ENCODE measurements at places on chromosomes 2 and 18. TPM values are rescaled to one million over a fixed set of nuclear protein-coding genes. Genes with fewer than 3 reads are reported as not detected.
A peak's percentile ranks its signal among the peaks of the same experiment; 100 is the strongest.

The HRH4 gene
- total RNA-seq = 0.10 TPM

DNA sequence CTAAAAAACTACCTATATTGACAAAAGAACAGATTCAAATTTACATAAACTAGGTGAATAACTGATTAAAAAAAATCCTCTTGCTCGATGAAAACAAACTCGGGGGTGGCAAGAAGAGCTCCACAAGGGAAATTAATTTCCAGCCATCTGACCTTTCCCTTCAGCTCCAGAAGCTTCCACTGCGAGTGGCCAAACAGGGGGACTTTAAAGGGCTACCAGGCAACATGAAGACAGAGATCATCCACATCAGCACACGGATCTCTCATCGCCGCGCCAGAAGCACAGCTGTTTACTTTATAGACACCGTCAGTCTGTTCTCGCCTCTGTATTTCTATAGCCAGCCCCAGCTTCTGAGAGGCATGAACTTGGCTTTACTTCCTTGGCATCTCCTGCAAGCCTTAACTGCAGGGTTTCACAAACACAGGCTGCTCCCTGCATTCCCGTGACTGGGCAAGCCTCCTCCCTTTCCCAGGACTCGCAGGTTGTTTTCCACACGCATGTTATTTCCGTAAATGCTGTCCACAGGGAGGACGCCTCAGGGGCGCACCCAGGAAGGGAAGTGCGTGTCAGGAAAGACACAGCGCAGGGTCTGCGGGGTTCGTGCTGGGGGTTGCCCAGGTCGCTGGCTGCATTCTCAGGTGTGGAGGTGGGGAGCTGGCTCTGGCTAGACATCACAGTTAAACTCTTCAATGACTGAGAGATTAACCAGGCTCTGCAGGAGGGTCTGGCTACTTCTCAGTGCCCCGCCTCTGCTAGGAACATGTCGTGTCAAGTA is 85.0 kb downstream of the USP40 start:
- H3K27me3 ChIP-seq = no peaks in the 10 kb centered on the region
- H3K36me3 ChIP-seq = no peaks in the 10 kb centered on the region
- no peak overlapping the region for H3K27ac ChIP-seq
- peaks cover 3% of the 10 kb centered on the region for H3K4me1 ChIP-seq

- no peak for DNase-seq
- H3K27ac ChIP-seq = no peak overlapping the region
- H3K36me3 ChIP-seq = no peaks in the 10 kb centered on the region
- no peaks in the 10 kb centered on the region for H3K27me3 ChIP-seq
Measured at GRCh38 chr18:50830544-50830943, 10.7 kb upstream of the MRO start.

GRCh38 chr18:57864615-57865121 is 61.6 kb upstream of the ATP8B1 start:
- H3K27ac ChIP-seq = no peak overlapping the region
- H3K4me3 ChIP-seq = no peak overlapping the region
- H3K36me3 ChIP-seq = no peaks in the 10 kb centered on the region
- H3K4me1 ChIP-seq = no peaks in the 10 kb centered on the region
- no peak for DNase-seq

DNA sequence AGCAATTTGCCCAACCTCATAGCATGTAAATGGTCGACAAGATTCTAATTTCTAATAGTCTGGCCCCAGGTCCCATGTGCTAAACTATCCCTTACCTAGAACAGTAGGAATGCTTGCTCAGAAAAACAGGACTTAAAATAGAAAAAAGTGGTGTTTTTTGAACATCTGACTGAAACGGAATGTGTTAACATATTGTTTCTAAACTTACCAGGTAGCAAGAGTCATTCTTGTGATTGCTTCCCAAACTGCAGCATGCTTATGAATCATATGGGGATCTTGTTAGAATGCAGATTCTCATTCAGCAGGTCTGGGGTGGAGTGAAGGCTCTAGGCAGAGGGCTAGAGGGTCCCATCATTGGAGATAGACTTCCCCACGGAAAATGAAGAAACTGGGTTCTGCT is 5.8 kb upstream of the SLC20A1 start:
- H3K36me3 ChIP-seq = no peaks in the 10 kb centered on the region
- H3K4me1 ChIP-seq = no peaks in the 10 kb centered on the region
- no peak overlapping the region for H3K27ac ChIP-seq
- H3K4me3 ChIP-seq = no peak overlapping the region

- H3K4me1 ChIP-seq = no peaks in the 10 kb centered on the region
- no peaks in the 10 kb centered on the region for H3K36me3 ChIP-seq
- no peaks in the 10 kb centered on the region for H3K27me3 ChIP-seq
- no peak overlapping the region for H3K27ac ChIP-seq
- DNase-seq = no peak
Measured at GRCh38 chr2:52395912-52396311, 1364.0 kb upstream of the NRXN1 start.

DNA sequence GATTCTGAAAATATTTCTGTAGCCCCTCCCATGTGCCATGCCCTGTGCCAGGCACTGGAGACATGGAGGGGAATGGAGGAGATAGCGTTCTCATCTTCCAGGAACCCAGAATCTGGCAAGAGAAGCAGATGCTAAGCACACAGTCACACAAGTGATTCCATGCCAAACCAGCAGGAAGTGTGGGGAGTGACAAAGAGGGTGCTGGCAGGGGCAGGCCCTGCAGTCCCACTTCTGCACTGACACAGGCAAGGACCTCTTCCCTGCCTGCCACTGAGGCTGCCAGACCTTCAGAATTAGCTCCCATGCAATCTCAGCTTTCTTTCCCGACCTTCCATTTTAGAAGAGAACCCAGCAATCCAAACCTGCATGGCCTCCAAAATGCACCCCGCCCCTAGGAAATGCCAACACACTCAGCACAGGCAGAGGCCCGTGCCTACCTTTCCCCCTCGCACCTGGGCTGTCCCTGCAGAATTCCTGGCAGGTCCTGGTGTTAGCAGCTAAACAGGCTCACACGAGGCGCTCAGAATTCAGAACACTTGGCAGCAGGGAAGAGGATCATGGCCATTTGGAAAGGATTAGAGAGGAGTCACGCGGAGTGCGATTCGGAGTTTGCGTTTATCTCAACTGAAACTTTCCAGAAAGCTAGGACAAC is 155.3 kb downstream of the MSH2 start:
- H3K36me3 ChIP-seq = no peaks in the 10 kb centered on the region
- no peaks in the 10 kb centered on the region for H3K27me3 ChIP-seq
- no peaks in the 10 kb centered on the region for H3K4me1 ChIP-seq
- H3K27ac ChIP-seq = no peak overlapping the region

DNA sequence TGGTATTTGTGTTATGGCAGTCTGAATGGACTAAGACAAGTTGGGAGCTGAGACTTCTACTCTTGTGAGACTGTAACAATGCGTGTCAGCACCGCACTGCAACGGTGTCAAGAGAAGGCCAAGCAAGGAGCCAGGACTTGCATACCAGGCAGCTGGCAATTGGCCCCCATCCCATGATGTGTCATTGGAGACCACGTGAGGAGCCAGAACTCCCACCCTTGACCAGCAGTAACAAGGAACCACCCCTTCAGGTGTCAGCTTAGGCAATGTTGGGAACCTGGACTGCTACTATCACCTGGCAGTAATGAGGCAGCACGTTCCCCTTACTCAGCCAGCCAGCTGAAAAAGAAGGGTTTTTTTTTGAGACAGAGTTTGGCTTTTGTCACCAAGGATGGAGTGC is 32.7 kb upstream of the AGFG1 start:
- H3K4me1 ChIP-seq = no peaks in the 10 kb centered on the region
- H3K27me3 ChIP-seq = no peaks in the 10 kb centered on the region
- no peak for DNase-seq
- H3K4me3 ChIP-seq = no peak overlapping the region

The DES gene
- 314 TPM for total RNA-seq

DNA sequence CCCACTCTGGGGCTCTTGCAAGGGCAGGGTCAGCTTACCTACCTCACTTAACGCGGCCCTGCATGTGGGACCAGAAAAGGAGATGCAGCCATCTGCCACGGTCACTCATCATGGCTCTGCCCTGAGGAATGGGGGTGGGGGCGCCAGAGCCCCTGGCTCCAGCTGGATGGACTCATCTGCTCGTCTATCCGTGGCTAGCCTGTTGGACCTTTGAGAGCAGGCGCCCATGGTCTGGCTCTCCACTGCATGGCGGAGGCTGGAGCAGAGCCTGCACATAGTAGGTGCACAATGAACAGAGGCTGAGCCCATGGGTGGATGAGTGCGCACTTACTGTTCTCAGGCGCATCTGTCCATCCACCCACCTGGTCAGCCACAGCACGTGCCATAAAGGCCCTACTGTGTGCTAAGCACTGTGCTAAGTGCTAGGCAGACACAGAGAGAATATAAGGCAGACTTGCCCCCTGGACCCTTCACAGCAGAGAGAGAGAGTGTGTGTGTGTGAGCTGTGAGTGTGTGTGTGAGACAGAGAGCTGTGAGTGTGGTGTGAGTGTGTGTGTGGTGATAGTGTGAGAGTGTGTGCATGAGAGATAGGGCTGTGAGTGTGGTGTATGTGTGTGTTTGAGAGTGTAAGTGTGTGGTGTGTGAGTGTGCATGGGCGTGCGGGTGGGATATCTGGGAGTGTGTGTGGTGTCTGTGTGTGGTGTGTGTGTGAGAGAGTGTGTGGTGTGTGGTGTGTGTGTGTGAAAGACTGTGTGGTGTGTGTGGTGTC is 151.3 kb downstream of the TFCP2L1 start:
- H3K27ac ChIP-seq = no peak overlapping the region
- no peaks in the 10 kb centered on the region for H3K27me3 ChIP-seq
- no peaks in the 10 kb centered on the region for H3K4me1 ChIP-seq

The EMILIN2 gene
- 34.5 TPM for total RNA-seq

The RNF125 gene
- 6.7 TPM for total RNA-seq

DNA sequence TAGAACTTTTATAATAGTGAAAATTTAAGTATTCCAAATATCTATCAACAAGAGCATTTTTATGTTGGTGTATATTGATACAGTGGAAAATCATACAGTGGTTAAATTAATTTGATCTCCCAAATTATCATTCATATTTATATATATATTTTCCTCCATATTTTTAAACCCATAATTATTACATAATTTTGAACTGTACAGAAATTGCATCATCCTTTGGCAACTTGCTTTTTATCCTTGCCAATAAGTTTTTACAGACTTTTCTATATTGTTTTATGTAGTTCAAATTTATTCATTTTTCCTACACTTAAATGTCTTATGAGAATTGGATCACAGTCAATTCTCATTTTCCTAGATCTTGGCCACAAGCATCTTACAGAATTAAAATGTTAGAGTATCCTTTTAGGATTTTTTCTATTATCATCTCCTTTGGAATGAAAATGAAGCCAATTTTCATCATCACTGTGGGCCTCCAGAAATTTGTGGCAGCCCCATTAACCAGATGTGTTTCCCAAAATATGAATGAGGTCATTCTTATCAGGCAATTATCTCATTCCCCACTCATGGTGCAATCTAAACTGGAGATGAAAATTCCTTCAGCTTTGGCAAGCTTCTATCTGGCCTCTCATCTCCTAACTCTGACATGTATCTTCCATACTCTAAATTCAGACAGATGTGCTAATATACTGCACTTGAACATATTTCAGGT is 94.2 kb upstream of the DLGAP1 start:
- H3K4me1 ChIP-seq = no peaks in the 10 kb centered on the region
- DNase-seq = no peak
- H3K36me3 ChIP-seq = no peaks in the 10 kb centered on the region
- no peak overlapping the region for H3K4me3 ChIP-seq
- H3K27me3 ChIP-seq = no peaks in the 10 kb centered on the region

DNA sequence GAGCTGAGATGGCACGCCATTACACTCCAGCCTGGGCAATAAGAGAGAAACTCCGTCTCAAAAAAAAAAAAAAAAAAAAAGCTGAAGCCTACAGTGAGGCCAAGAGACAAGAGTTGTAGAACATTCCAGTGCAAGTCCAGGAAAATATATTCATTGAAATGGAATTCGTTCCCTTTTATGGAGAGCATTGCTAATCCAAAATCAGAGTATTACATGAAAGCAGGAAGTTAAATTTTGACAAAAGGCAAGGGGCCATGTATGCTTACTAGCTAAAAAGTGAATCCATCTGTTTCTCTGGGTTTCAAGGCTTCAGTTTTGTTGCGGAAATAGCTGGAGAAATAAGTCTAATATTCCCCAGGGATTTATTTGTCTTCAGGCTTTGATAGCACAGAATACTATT is 471.7 kb downstream of the THSD7B start:
- H3K27ac ChIP-seq = no peak overlapping the region
- no peaks in the 10 kb centered on the region for H3K36me3 ChIP-seq
- H3K4me1 ChIP-seq = no peaks in the 10 kb centered on the region

DNA sequence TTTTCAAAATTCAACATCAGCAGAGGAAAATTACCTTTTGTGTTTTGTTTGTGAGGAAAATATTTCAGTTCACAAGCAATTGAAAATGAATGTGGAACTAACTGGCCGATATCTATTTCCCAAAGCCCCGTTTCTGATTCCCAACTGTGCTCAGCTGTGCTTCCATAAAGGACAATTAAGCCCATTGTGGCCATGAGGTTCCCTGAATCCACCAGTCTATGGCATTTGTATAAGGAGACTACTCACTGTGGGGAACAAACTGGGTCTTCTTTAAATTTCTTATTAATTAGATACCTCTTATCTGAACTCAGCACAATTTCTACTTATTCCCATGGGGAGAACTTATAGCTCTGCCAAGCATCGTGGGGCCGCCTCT is 31.4 kb upstream of the AGAP1 start:
- H3K4me3 ChIP-seq = no peak overlapping the region
- H3K27me3 ChIP-seq = no peaks in the 10 kb centered on the region
- no peaks in the 10 kb centered on the region for H3K36me3 ChIP-seq
- H3K4me1 ChIP-seq = no peaks in the 10 kb centered on the region
- no peak overlapping the region for H3K27ac ChIP-seq

DNA sequence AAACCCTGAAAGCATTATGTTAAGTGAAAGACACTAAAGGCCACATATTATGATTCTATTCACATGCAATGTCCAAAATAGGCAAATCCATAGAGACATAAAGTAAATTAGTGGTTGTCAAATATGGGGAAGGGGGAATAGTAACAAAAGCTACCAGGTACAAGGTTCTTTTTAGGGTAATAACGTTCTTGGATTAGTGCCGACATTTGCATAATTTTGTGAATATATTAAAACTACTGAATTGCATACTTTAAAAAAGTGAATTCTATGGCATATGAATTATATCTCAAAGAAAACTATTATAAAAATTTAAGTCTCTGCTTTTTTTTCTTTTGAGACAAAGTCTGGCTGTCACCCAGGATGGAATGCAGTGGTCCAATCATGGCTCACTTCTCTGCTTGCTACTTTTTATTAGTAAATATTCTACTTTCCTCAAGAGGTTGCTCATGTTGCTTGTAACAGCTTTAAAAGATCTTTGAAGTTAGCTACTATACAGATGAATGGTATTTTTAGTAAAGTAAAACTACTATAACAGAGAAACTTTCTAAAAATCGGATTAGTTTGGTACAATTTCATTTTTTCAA is 2.5 kb downstream of the SESTD1 start:
- H3K36me3 ChIP-seq = no peaks in the 10 kb centered on the region
- H3K27ac ChIP-seq = no peak overlapping the region
- DNase-seq = no peak
- H3K4me1 ChIP-seq = peaks cover 1% of the 10 kb centered on the region

GRCh38 chr18:498931-499775 is 1.3 kb downstream of the COLEC12 start:
- peak overlapping the region; percentile 49 for H3K4me3 ChIP-seq
- H3K27ac ChIP-seq = no peak overlapping the region
- H3K36me3 ChIP-seq = no peaks in the 10 kb centered on the region
- no peaks in the 10 kb centered on the region for H3K27me3 ChIP-seq

GRCh38 chr18:36337679-36338402 is 40.3 kb downstream of the FHOD3 start:
- H3K4me1 ChIP-seq = no peaks in the 10 kb centered on the region
- H3K27ac ChIP-seq = no peak overlapping the region
- no peak for DNase-seq
- H3K4me3 ChIP-seq = no peak overlapping the region
- H3K36me3 ChIP-seq = peaks cover 2% of the 10 kb centered on the region
- no peaks in the 10 kb centered on the region for H3K27me3 ChIP-seq

All from aorta (tissue), 5 donors.